Skeletal muscle cell (primary cell): ENCODE measurements at places on chromosomes 6 and 20.

- DNase-seq: no peak
Measured at GRCh38 chr20:21096321-21097043, 9.7 kb downstream of the LINC00237 start.

DNA sequence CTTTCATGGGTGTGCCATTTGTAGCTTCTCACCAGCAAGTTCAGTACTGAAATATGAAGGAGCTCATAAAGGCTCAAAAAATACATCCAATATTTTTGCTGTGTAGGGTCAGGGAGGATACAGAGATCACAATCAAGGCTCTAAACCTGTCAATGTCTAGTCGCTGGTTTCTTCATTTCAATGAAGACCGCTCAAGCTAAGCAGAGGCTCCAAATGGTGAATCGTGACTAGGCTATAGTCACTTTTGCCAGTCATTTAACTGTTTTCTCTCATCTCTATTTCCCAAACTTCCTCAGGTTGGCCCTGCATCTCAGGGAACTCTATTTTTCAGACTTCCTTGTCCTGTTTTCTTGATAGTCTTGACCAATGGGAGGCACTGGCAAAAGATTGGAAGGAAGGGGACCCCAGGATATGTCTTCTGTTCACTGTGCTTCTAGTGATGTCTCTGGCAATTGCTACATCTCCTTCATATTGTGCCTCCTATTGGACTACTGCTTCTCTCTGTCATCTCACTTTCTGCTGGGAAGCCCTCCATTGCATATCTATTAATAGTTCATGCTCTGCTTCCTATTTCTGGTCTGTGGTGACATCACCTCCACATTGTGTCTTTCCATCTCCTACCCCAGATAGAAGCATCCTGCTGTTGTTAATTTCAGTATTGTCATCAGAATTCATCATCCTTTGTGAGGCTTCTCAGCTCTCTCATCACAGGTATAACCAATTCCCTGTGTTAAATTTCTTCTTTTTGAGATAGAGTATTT, 87.7 kb upstream of the FAM184A start:
- no peak for DNase-seq

DNA sequence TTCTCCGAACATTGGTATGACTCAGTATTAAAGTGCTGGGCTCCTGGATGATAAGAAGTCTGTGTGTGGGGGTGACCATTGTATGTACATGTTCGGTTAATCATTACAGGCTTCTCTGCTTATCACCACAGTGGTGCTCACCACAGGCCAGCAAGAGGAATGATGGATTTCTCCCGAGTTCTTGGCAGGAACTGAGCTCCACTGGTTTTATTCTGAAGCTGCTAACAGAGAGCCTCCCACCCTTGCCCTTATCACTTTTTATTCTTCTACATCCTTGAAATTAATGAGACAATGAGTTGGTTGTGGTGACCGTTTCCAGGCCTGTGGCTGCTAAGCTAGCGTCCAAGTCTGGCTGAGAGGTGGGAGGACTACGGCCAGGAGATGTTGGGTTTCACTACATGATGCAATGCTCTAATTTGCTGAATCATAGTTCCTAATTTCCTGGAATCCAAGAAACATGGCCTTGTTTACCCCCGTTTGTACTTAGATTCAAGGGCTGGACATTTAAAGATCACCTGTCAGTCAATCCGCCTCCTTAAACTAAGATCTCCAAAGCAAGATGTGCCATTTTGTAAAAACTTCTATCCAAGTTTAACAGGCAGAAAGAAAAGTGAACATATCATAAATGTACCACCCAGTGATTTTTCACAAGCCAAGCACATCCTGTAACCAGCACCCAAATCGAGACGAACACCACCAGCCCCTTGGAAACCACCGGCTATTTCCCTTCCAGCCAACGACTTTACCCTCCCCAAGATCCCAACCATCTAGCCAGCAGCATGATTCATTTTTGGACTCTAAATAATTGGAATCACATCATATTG, 172.5 kb downstream of the FOXA2 start:
- no peak for DNase-seq

DNA sequence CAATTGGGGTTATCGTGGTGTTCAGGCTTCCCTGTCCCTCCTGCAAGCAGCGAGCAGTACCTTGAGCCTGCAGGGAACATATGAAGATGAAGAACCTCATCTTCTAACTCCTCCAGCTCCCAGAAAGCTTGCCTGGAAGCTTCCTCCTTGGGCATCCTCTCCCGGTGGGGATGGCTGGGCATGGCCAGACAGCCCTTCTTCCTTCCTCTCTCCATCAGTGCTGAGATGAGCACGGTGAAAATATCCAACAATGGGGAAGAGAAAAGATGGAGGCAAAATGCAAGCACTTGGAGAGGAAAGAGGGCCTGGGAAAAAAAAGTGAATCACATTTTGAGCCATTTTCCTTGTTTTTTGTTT, 107.7 kb upstream of the FOXA2 start:
- DNase-seq: no peak

- no peak for DNase-seq
Measured at GRCh38 chr20:41308726-41309413, 8.7 kb downstream of the ZHX3 start.

DNA sequence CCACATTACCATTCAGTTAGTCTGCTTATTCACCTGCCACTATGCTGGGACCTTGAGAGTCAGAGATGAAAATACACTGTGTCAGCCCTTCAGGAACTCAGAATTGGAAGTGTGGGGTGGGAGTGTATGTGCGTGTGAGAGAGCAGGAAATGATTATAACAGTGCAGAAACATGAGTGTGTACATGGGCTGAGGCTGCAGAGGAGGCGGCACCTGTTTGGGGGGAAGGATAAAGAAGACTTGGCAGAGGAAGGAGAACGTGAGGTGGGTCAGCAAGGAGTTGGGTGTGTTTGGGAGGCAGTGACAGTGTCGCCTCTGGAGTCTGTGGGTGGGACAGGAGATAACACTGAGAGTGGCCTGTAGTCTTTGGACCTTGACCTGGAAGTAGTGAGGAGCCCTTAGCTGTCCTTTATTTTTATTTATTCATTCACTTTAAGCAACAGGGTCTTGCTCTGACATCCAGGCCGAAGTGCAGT, 3.1 kb downstream of the CHMP4B start:
- DNase-seq: no peak

DNA sequence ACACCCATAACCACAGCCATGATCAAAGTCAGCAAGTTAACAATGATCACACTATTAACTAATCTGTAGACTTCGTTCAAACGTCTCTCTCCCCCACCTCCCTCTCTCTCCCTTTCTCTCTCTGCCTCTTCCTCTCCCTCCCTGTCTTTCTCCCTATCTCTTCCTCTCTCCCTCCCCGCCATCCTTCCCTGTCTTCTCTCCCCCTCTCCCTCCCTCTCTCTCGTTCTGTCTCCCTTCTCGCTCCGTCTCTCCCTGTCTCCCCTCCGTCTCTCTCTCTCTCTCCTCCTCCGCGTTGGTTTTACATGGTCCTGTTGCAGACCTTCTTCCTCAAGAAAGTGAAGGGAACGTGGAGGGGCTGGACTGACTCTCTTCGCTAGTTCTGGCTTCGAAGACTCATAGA, 308.9 kb upstream of the FOXQ1 start:
- DNase-seq: no peak

DNA sequence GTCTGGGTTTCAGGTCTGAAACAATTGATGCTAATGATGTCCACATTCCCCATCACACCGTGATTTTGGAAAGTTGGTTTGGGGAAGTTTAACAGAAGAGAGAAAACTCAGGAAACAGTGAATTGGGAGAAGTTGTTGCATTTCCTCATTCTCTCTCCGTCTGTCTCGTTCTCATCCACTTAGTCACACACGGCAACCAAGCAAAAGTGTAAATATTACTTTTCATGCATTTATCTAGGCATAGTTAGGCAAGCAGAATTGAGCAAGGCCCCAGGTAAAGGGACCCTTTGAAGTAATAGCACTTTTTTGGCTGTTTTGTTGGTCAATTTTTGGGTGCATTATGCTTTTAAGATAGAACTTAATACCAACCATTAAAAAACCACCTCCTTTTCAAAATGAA, 137.0 kb upstream of the SULF2 start:
- no peak for DNase-seq

DNA sequence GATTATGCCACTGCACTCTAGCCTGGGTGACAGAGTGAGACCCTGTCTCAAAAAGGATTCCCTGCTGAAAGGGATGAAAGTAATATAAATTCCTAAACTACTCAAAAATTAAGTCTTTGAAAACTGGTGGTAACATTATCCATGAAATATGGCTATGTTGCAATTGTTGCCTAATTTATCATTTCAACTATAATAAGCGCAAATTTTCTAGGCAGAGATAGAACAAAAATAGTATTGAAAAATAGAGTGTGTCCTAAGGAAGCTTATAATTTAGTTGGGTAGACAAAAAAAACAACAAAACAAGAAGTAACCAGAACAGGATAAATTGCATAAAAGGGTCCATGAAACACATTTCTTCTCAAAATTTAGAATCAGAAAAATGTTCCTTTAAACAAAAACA, 68.0 kb downstream of the FKBP5 start:
- DNase-seq: no peak

- no peak for DNase-seq
Measured at GRCh38 chr6:4486568-4487315, 289.5 kb upstream of the CDYL start.

DNA sequence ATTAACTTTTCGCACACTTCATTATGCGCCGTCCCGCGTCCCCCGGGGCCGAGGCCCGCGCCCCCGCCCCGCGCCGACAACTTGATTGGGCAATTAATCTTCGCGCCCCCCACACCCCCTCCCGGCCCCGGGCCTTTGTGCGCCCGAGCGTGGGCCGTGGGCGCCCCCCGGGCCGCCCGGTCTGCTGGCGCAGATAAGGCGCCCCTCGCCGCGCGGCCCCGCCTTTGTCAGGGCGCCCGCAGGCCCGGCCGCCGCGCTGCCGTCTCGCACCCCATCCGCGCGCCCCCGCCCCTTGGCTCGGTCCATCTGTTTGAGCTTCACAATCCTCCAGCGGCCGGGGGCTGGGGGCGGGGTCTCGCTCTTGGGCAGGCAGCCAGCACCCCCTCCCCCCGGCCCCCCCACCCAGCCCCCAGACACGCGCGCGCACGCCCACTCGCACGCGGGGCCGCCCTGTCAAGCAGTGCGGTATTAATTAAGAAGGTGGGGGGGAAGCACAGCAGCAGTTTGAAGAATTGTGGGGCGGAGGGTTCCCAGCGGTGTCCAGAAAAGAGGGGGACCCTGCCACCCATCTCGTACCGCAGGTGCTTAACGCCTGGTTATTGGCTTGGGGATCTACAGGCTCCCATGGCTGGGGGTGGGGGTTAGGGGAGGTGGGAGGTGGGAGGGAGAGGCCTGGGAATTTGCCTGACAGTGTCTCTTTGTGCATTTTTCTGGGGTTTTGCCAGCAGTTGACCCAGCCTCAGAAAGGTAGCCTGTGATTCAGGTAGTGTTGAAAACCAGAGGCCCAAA, 34.6 kb upstream of the SCRT2 start:
- DNase-seq: no peak

DNA sequence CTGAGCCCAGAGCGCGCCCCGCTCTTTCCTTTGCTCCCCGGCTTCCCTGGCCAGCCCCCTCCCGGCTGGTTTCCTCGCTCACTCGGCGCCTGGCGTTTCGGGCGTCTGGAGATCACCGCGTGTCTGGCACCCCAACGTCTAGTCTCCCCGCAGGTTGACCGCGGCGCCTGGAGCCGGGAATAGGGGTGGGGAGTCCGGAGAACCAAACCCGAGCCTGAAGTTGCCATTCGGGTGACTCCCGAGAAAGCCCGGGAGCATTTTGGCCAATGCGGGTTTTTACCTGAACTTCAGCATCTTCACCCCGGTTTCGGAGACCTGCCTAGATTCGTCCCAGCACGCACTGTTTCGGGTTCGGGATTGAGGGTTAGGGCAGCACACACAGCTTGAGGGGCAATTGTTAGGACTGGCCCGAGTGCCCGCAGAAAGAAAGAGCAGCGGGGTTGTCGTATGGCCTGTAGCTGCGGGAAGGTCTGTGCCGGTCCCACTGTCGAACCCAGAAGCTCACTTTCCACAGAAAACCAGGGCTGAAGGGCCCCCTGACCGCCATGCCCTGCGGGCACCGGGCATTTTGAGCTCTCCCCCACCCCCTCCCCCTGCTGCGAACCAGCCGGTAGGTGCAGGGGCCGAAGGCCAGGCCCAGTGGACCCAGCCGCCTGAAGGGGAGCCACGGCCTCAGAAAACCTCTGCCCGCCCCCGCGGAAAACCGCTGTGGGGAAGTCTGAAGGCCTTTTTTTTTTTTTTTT, 2.1 kb downstream of the FOXP4 start:
- DNase-seq: no peak

DNA sequence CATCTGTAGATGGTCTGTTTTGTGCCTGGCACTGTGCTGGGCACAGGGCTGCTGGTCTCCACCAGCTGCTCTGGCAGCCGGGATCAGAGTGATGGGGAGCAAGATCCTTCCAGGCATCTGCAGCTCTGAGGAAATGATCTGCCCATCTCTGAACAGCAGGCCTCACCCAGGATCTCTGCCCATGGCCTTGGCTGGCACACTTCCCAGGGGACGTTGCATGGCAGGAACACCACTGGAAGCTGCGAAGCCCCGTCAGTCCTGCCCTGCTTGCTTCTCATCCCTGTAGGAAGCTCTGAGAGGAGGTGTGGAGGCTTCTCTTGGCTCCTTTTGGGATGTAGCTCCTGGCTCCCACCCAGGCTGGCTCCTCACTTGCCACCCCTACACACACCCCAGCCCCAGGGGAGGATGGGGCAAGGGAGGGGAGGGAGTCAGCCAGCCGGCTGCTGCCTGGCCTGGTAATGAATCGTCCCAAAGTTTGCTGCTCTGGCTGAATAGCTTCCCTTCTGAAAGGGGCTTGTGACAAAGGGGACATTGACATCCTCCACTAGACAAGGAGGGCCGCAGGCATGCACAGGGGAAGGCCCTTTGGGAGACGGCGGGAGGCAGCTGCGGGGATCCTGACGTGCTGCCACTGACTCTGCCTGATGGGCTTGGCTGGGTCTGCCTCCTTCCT, 108.9 kb downstream of the VEGFA start:
- DNase-seq: no peak

DNA sequence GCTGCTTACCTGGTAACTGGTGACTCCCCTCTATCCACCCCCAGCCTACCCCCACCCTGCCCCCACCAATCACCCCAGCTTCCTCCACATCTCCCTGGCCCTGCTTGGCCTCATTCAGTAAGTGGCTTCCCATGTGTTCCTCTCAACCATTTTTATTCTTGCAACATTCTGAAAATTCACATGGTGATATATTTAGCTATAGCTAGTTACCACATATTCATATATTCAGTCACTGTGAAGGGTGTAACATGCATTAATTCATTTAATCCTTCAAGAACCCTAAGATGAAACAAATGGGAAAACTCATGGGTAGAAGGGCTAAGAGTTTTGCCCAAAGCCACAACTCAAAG, 95.4 kb upstream of the CEP85L start:
- DNase-seq: no peak

GRCh38 chr6:15553736-15554294, 109.0 kb downstream of the DTNBP1 start:
- DNase-seq: no peak

DNA sequence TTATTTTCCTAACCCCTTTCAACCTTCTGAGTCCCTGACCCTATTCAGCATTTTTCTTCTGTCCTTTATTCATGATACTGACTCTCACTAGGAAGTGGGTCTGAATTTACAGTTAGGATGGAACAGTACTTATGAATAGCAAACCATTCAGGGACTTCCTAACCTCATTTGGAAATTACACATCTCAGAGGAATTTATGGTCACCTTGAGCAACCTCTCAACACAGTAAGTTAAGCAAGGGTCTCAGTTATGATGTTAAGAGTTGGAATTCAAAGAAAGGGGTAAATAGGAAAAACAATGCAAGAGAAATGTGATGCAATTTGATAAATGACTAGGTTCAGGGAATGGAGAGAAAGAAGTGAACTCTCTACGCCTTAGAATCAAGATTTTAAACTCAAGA, 97.3 kb downstream of the GPR6 start:
- no peak for DNase-seq

GRCh38 chr6:152404086-152404857, 232.9 kb downstream of the SYNE1 start:
- no peak for DNase-seq

- DNase-seq: no peak
Measured at GRCh38 chr6:67640484-67640883, 994.6 kb upstream of the ADGRB3 start.
